Parietal lobe (tissue), 2 donors: ENCODE measurements at places on chromosomes 3 and 15. TPM values are rescaled to one million over a fixed set of nuclear protein-coding genes. Genes with fewer than 3 reads are reported as not detected.

TRAT1 gene
- not detected for total RNA-seq

REC114 gene
- not detected for total RNA-seq

CPOX gene
- total RNA-seq, result 22.5 TPM

SNURF gene
- total RNA-seq, result 95.5 TPM

PDIA5 gene
- total RNA-seq, result 5.0 TPM

LYZL4 gene
- total RNA-seq, result not detected

KBTBD12 gene
- total RNA-seq, result 3.8 TPM

RPL39L gene
- total RNA-seq, result 13.5 TPM

EID1 gene
- total RNA-seq, result 146 TPM

LRRN1 gene
- total RNA-seq, result 49.1 TPM
